ENCODE measurements at places on chromosomes 13 and 19.

DNA sequence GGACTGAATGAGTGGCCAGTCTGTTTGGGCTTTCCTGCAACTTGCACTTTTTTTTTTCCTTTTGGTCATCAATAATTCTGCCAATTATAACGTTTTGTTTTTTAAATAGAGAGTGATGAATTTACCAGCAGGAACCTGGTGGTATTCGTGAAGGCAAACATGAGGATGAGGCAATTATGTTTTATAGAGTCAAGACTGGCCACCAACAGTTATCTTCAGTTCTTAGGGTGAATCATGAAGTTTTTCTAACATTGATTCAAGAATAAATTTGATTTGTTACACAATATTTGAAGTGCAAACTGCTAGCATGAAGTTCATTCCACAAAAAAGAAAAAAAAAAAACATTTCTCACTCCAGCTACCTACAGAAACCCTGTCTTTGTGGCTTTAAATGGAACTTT, 244.5 kb downstream of the SPRY2 start:
- DNase-seq, result no peak

DNA sequence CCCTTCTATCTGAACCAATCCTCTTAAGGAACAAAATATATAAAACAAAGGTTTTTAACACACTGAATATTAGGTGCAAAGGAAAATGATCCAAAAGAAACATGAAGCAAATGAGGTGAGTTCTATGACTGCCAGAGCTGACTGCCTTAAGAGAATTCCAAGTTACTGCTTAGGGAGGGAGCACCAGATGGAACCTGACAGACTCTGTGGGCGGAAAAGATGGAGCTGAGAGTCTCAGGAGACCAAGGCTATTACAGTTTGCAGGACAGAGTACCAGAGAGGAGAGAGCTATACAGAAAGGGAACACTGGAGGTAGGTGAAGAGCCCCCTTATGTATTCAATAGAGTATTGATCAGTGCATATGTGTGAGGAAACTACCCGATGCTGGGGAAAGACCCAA, 87.2 kb downstream of the B3GLCT start:
- no peak for DNase-seq

- DNase-seq, result no peak
Measured at GRCh38 chr19:33784432-33784831, 12.2 kb upstream of the KCTD15 start.

DNA sequence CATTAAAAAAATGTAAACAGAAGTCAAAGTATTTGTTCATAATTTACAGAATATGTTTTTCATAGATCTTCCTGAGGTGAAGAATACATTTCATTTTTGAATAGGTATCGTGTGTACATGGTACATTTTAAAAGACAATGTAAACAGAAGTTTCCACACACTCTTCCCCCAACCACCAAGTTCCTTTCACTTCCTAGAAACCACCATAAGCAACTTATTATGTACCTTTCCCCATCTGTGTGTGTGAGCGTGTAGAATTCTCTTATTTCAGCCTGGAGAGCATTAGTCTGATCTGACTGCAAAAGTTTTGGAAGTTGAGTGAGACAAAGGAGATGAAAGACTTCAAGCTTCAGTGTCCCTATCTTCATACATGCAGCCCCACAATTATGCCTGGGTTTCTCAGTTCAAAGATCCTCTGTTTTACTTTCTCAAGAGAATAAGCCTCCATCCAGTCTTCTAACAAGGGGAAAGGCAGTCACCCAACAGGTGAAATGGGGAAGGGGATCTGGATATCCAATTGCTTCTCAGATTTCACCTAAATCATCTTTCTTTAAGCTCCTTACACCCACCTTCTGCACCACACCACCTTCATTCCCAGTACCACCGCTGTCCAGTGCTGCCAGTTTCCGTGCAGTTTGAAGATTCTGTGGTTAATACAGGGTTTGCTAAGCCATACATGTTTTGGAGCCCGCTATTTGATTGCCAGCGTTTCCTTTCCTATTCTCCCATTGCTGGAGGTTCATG, 2.1 kb downstream of the TEX30 start:
- DNase-seq, result no peak

GRCh38 chr13:36115306-36115705, 15.9 kb downstream of the DCLK1 start:
- DNase-seq, result no peak

DNA sequence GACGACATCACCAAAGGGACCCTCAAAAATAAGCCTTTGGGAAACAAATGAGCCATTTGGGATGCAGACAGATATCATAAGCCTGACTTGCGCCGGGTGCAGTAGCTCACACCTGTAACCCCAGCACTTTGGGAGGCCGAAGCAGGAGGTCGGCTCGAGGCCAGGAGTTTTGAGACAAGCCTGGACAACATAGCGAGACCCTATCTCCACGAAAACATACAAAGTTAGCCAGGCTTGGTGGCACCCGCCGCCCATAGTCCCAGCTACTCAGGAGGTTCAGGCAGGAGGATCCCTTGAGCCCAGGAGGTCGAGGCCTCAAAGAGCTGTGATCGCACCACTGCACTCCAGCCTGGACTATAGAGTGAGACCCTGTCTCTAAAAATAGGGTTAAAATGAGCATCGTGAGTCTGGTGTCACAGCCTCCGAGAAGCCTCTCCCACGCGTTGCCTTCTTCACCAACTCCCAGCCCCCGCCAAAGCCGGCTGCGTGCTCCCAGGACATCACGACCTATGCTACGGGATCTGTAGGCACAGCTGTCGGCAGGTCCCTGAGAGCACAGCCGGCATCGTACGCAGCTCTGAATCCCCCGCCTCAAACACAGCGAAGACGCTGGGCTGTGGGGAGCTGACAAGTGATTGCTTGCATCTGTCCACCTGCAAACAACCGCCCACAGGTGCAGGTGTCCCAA, 1.6 kb downstream of the REXO1 start:
- no peak for DNase-seq

- no peak for DNase-seq
Measured at GRCh38 chr13:110475117-110475516, 86.4 kb downstream of the RAB20 start.

GRCh38 chr19:48511800-48512503, at the start of gene LMTK3:
LMTK3 (minus strand) TSS chr19:48511835; CDS start chr19:48511576, 259 bp downstream.
- DNase-seq, result no peak

DNA sequence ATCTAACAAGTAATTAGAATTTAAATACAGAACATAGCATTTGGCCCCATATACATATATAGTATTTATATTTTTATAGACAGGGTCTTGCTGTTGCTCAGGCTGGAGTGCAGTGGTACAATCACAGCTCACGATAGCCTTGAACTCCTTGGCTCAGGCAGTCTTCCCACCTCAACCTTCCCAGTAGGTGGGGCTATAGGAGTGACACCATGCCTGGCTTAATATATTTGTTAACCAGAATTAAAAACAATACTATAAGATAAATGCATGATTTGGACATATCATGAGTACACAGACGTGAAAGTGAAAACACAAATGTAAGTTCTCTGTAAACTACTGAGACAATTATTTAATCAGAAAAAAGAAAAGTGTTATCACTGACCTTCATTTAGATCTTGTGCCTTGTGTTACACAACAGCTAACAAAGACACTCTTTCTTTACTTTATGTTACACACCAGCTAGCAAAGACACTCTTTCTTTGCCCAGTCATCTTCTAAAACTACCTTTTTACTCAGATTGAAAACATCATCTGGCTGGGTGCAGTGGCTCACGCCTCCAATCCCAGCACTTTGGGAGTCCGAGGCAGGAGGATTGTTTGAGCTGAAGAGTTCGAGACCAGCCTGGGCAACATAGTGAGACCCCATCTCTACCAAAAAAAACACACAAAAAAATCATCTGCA, 22.6 kb downstream of the CARS2 start:
- DNase-seq, result no peak

DNA sequence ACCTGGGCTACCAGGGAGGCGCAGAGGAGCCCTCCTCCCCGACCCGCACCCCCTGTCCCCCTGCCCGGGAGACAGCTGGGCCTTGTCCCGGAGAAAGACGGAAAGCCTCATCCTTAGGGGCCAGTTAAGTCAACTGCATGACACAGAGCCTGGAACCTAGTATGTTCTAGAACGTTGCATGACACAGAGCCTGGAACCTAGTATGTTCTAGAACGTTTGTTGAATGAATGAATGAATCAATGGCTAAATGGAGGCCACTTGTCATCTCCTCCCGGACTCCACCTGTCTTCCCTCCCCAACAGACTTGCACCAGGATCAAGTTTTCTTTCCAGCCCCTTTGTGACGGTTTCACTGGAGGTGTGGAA, 706 bp downstream of the SERP2 start:
- no peak for DNase-seq

DNA sequence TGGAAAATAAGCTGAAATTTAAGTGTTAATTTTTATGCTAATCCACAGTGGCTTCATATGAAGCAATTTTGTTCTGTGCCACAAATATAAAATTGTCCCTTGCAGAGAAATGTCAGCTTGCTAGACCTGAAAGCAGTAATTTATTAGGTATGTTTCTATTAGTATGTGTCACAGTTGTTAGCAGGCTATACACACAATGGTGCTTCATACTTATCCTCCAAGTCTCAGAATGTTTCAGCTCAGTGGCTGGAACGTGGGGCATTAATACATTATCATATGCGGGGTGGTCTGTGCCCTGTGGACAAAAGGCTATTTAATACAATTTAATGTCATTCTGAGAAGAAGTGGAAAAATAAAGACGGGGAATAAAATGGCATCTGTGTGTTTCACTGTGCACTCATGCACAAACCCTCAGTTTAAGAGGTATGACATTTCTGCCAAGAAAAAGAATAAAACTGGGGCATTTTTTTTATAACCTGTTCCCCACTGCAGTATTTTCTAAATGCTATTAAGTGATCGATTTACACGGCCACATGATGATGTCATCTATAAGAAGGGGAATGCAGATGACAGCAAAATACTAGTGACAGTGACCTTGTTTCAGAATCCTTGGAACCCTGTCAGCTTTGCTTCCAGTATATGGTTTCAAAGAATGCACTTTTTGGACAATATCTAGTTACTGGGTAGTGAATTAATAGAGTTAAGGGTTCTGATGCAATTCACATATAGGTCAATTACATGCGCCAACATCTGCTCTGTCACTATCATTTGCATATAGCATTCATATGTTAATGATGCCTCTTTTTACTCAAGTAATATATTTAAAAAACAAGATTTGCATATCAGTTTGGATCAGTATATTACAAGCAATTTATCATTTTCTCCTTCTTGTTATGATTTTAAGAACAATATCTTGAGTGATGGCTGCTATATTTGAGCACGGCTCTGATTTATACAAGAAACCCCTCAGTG, 21.2 kb upstream of the ZNF536 start:
- DNase-seq, result no peak

DNA sequence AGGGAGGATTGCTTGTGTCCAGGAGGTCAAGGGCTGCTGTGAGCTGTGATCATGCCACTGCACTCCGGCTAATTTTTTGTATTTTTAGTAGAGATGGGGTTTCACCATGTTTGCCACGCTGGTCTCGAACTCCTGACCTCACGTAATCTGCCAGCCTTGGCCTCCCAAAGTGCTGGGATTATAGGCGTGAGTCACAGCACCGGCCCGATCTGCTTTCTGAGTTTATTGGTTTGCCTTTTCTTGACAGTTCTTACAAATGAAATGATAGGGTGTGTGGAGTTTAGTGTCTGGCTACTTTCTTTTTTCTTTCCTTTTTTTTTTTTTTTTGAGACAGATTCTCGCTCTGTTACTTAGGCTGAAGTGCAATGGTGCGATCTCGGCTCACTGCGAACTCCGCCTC, 848 bp downstream of the C19orf44 start:
- no peak for DNase-seq

GRCh38 chr13:25864116-25864515, 187.7 kb downstream of the SHISA2 start:
- DNase-seq, result no peak

DNA sequence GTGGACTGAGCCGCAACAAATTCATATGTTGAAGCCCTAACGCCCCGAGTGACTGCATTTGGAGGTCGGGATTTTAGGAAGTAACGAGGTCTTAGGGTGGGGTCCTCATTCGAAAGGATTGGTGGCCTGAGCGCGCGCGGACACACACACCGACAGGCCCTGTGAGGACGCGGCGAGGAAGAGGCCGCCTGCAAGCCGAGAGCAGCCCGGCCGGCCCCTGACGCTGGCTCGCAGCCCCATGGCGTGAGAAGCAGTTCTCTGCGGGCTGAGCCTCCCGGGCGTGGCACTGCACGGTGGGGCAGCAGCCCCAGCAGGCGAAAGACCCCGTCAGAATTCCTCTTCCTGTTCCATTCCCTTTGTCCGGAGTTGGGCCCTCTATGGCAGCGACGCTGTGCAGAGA, 131.2 kb downstream of the CRYL1 start:
- no peak for DNase-seq

GRCh38 chr19:46992699-46993535, 26.7 kb upstream of the NPAS1 start:
- no peak for DNase-seq

DNA sequence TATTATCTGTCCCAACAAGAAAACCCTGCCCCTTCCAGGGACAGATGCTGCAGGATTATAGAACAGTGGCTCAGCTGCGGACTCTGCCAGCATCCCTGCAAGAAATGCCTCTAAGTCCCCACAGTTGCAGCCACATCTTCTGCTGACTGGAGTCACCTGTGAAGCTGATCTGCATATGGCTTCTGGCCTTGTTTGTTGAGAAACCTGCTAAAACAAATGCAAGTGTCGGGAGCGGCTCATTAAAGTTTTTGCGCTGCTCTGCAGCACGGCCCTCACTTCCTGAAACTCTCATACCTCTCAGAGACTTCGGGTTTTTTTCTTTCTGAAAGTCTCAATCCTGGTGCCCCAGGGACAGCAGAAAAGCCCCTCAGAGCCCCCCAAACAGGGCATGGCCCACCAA, 725.0 kb downstream of the UQCRFS1 start:
- no peak for DNase-seq

GRCh38 chr13:62663767-62664166, 1248.1 kb upstream of the PCDH20 start:
- no peak for DNase-seq

DNA sequence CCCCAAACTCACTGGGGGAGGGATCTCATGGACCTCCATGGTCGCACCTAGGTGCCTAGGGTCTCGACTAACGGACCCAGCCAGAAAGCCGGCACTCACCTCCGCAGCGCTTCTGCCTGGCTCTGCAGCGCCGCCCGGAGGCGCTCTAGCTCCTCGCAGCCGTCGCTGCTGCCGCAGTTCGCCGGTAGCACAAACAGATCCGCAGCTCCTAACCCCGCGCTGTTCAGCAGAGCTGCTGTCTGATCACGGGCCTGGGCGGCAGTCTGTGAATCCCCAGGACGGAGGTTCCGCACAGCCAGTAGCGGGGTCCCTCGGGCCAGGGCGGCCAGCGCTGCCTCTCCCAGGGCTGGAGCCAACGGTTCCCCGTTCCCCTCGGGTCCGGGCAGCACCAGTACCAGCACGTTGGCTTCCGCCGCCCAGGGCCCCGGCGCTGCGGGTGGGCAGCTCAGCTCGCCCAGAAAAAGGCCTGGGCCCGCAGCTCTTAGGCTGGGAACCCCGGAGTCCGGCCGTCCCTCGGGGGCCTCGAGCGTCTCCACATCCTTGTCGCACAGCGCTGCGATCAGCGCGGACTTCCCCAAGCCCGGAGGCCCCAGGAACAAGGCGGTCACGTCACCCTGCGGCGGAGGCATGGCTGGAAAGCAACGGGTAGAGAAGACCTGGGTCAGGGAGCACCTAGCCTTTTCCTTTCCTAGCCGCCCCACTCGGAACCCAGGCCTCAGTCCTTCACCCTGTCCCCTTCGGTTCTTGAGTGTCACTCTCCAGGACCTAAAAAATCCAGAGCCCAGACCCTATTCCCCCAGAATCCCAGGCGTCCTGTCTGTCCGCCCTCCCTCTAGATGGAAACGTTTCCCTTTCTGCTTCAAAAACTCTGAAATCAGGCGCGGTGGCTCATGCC, 977 bp downstream of the IRGQ start:
- DNase-seq, result peak; percentile 65

All from GM12891 (cell line).